ENCODE measurements at places on chromosomes 12 and 14.

DNA sequence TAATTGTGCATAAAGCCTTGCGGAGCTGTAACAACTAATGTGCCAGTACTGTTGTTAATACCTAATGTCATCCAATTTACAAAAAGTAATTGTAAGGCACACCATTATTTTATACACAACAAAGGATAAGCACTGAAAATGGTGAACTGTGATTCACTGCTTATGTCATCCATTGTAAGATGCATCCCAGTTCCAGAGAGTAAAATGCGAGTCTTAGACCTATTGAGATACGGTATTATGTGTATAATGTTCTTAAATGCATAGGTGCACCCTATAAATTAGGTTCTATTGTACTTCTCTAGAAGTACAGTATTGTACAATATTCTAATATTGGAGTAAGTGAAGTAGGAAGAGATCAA lies 406 bp downstream of the PARP2 start:
- no peak for DNase-seq

DNA sequence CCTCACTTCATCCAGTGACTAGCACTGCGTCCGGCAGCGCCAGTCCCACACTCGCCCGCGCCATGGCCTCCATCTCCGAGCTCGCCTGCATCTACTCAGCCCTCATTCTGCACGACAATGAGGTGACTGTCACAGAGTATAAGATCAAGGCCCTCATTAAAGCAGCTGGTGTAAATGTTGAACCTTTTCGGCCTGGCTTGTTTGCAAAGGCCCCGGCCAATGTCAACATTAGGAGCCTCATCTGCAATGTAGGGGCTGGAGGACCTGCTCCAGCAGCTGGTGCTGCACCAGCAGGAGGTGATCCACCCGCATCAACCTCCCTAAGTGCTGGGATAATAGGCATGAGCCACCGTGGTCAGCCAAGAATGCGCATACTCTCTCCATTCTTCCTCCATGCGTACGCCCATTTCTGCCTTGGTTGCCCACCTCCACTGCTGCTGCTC lies 59.9 kb downstream of the IRF2BPL start:
- DNase-seq = no peak

GRCh38 chr12:29398495-29398894 lies 17.5 kb upstream of the ERGIC2 start:
- DNase-seq = no peak

GRCh38 chr12:82565966-82566365 lies 120.7 kb upstream of the TMTC2 start:
- no peak for DNase-seq

GRCh38 chr14:100566119-100566518 lies 21.1 kb downstream of the BEGAIN start:
- no peak for DNase-seq

DNA sequence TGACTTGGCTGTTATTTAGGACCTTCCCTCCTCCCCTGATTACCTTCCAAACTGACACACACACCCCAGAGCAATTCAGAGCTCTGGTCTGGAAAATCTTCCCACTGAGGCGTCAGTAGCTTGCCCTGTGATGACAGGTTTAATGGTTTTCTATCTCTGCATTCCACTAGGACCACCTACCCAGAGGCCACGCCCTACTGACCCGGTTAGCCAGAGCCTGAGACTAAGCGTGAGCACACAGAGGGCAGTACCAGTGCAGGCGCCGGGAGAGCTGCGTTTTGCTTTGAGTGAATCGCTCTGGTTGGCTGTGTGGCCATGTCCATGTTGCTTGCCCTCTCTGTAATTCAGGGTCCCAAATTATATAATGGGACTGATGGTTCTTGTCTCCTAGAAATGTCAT lies 36.2 kb upstream of the ATP2A2 start:
- no peak for DNase-seq

- DNase-seq = no peak
Measured at GRCh38 chr12:4477129-4477528, 31.5 kb upstream of the FGF6 start.

GRCh38 chr12:87618199-87618598 lies 411.0 kb downstream of the C12orf50 start:
- no peak for DNase-seq

DNA sequence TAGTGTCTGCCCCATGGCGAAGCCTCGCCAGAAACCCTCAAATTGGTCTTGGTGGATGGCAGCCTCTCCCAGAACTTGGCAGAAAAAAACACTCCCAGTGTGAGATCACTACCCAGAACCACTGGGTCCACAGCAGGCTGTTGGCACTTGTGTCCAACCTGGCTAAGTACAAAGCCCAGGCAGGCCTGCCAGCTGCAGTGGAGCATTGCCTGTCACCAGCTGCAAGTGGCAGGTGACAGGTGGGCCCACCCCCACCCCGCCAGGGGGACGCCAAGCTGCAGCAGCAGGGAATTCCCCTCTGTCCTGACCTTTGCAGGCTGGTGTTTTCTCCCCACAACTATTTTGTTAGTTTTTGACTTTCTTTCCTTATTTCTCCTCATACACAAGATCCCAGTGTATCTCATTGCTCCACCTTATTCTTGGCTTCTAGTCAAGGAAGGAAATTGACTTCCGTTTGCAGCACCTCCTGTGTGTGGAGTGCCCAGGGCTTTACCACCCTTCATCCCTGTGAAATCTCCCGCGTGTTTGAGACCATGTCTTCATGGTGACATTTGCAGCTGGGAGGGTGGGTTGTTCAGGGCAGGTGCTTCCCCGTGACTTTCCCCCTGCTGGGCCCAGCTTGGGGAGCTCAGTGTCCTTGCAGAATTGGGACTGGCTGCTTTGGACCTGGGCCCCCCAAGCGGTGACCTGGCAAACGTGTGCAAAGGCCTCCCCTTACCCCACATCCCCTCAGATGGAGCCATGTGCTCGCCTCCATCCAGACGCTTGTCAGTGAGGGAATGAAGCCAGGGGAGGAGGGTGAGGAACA lies 73.8 kb upstream of the RIN3 start:
- DNase-seq = no peak

DNA sequence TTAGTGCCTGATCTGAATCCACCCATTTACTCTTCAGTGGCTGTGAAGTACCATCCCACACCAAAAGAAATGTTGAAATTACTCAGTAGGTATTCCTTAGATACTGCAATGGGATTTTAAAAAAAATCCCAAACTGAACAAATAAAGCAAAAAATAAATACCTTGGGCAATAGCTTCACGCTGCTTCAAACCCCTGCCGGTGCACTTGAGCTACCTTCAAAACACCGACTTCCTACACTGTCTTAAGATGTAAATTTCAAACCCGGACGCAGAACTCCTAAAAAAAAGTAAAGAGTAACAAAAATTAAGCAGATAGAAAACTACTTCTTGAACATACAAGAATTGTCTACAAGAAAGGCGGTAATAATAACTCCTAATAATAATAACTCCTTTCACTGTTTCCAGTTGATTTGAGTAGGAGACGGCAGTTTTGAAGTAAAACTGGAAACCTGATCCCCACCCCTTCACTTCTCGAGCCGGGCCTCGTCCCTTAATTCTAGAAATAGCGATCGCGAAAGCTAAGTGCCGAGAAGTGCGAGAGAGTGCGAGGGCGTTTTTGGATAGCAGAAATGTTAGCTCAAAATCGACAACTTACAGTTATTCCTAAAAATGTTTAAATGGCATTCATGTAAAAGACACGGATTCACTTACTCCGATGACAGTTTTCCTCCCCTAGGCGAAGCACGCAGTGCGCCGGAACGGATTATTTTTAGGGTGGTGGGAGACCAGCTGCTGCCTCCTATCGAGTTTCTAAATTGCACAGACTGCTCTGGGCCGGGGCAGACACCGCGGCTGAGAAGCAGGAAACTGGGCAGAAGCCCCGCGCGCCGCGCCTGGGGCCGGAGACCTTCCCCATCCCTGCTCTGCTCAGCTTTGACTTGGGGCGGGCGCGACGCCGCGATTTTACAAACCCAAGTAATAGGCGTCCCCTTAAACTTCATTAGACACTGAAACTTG lies at the start of gene ABCC9:
Gene ABCC9, minus strand, starts transcription at position 878 of the 957 bp plus-strand sequence. CDS start 4,752 bp downstream, outside the sequence.
- no peak for DNase-seq

DNA sequence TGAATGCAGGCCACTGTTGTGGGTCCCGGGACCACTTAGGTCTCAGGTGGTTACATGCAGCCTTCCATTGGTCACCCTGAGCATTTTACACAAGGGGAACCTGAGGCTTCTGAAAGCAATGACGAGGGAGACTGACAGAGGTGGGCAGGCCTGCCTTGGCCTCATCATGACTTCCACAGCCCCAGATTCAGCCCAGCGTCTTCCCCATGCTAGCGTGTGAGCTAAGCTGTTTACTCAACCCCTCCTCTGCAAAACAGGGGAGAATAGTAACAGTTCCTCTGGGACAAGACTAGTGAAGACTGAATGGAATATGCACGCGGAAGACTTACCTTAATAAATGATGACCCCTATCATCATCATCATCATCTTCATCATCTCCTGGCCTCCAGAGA lies 46.8 kb downstream of the VWF start:
- DNase-seq = no peak

DNA sequence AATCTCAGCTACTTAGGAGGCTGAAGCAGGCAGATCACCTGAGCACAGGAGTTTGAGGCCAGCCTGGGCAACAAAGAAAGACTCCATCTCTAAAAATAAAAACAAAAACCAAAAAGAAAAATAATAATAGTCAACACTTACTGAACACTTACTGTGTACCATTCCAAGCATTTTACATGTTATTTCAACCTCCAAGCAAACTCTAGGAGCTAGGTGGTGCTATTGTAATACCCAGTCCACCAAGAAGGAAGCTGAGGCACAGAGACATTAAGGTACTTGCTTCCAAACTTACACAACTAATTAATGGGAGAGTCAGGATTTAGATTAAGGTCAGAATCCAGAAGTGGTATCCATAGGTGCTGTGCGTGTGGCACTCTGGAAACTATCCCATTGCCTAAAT lies 13.7 kb upstream of the OR6J1 start:
- DNase-seq = no peak

DNA sequence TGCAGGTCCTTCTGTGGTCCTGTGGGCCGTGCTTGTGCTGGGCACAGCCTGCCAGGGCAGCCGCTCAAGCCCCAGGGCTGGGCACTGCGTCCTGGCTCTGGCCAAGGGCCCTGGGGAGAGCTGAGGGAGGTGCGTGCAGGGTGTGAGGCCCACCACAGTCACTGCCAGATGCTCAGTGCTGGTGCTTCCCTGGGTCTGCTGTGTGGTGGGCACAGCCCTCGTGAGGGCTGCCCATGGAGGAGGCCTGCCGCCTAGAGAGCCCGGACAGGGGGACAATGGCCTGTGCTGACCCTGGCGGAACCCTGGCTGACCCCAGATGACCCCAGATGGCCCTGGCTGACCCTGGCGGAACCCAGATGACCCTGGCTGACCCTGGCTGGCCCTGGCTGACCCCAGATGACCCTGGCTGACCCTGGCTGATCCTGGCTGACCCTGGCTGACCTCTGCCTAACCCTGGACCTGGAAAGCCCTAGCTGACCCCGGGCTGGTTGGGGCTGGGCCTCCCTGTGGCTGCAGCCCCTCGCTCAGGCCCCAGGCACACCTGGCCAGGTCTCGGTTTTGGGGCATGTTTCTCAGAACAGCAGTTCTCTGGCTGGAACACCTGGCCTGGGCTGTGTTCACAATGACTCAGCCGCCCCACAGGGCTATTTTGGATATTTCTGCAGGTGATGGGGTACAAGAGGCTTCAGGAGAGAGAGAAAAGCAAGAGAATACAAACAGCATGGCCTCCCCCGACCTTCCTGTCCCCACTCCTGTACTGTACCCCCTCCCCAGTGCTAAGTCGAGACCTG lies 55.4 kb downstream of the TMEM121 start:
- DNase-seq = no peak

DNA sequence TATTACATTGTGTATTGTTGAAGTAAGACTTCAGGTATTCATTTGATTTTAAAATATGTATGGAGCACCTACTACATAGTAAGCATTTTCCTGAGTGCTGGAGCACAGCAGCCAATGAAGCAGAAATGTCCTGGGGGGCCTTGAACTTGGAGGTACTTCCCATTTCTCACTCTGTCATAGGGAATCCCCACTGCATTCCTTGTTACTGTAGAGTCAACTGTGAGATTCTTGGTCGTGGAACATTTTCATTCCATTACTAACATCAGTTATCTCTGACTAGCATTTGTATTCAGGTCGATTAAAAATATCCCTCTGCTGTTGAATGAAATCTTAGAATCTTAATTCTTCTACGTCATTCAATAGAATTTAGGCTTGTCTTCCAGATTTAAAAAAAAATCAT lies 66.7 kb downstream of the PDE3A start:
- DNase-seq = no peak

DNA sequence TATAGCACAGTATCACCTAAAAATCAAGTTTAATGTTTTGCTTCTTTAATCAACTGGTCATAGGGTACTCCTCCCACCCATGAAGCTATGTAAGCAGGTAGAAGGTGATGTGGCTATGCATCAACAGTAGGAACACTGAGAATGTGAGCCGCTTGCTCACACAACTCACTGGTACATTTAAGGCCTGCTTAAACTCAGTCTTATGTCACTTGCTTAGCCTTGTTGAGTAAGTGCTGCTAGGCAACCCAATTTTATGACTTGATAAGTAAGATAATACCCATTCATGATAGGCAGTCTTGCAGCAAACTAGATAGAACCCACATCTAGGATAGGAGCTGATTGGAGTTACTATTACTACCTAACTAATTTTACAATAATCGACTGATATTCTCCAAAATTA lies 70.0 kb upstream of the BMP4 start:
- DNase-seq = no peak

GRCh38 chr12:66598079-66598478 lies 80.8 kb downstream of the GRIP1 start:
- DNase-seq = no peak

- no peak for DNase-seq
Measured at GRCh38 chr12:44054281-44054680, 218.4 kb downstream of the TMEM117 start.

GRCh38 chr12:118743896-118744700 lies 237.2 kb upstream of the SRRM4 start:
- no peak for DNase-seq

GRCh38 chr12:31965090-31965489 lies 5.9 kb downstream of the RESF1 start:
- no peak for DNase-seq

DNA sequence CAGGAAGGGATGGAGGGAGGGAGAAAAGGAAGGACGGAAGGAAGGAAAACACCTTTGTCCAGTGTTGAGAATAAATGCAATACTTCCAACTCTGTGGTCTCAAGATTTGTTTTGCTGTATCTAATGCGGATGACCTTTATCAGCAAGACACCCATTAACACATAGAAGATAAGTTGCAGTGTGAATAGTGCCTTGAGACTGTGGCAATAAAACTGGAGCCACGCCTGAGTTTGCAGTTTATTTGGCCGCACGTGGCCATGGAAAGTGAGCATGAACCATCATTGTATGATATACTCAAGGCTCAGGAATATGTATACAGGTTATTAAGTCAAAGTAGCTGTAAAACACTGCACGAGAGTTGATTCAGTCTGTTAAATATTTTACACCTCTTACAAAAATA lies 113.6 kb upstream of the EEA1 start:
- DNase-seq = no peak

DNA sequence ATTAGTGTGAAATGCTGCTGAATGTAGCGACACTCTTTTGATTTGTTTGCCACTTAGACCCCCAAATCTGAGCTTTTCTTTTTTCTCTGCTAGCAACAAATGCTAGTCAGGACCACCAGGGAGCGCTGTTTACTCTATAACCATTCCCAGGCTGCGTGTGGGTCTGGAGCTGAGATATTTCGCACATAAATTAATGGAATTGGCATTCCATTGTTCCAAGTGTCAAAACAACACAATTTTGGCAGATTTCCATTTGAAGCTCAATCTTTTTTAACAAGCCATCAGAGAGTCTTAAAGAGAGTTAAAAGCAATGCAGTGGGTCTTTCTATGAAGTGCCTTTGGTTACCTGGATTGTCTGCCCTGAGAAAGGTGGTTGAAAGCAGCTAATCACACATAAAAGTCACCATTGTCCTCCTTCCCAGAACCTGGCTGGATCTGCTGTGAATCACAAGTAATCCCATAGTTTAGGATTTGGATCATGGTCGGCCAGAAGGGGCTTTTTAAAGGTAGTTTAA lies 7.4 kb upstream of the TMEM132C start:
- no peak for DNase-seq
